ENCODE measurements at places on chromosomes 2 and 18.

- no peak for DNase-seq
These were observed 3.5 kb upstream of the IL1B start for GRCh38 chr2:112840068-112840445.

- DNase-seq = no peak
These were observed 807.3 kb downstream of the TSN start for GRCh38 chr2:122562775-122563174.

DNA sequence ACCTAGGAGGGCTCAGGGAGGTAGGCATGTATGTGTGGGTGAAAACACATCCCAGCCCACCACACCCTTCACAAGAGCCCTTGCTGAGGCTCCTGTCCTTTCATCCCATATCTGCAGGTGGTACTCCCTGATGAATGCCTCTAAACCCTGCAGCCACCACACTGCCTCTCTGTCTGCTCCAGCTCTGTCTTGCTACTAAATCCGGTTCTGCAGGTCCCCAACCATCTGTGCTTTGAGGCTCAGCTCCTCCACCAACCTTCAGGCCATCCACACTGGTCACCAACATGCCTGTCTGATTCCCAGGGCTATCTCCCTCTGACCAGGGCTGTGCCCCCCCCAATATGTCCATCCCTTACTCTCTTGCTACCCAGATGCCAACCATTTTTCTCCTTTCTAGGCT lies 92.7 kb downstream of the BIN1 start:
- no peak for DNase-seq

DNA sequence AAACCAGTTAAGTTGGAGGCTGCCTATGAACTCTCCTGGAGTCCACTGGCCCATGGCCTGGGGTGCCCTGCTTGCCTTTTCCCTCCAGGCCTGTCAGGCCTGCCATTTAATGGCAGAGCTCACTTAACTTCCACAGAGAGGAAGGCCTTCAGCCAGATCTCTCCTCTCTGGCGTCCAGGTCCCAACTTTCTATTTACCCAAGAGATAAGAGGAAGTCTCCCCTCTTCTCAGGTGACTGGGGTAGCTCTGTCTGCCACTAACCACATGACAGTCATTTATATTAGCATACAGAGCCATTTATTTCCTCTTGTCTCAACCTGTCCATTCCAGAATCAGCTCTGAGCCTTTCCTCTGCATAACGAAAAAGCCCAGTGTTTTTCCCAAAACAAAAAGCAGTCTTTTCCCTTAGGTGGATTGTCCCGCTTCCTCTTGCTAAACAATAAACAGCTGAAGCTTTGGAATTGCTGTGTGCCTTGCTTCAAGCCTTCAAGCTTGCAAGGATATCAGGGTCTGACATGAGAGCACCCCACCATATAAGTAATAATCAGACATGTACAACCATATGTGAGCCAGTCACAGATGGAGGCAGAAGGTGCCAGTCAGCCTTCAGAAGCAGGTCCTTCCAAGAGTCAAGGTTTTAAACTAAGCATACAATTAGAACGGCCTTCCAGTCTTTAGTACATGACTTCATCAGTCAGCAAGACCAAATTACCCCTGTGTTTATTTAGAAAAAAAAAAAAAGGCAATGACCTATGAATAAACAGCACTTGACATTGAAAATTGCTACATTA lies 71.2 kb upstream of the STPG4 start:
- no peak for DNase-seq

- no peak for DNase-seq
These were observed 209.2 kb downstream of the MYCN start for GRCh38 chr2:16149349-16150243.

- DNase-seq = no peak
These were observed 326.4 kb downstream of the DYSF start for GRCh38 chr2:71779774-71780105.

DNA sequence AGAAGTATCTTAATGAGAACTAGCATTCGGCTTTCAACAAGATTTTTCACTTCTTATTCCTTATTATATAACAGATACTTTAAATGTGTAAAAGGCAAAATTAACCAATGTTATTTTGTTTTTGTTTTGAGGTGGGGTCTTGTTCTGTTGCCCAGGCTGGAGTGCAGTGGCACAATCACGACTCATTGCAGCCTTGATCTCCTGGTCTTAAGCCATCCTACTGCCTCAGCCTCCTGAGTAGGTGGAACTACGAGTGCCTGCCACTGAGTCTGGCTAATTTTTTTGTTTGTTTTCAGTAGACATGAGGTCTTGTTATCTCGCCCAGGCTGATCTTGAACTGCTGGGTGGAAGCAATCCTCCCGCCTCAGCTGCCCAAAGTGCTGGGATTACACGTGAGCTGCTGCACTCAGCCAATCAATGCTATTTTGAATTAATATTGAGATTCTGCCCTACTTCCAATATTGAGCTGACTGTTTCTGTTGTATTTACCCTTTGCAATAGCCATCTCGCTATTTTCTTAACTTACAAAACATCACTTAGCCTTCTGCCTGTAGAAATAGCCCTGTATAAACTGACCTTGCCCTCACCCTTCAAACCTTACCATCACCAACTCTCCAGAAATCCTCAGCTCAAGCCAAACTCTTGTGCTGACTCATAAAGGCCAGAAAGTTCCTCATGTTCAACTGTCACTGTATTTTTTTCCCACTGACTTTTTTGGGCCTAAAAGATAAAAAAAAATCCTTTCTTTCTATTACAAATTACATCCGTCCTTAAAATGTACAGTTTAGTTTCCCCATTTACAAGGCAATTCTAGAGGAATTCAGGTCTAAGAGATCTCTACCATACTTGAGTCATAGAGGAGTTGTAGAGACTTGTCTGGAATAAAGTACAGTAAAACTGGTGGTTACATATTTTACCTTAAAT lies 94.3 kb downstream of the OLA1 start:
- DNase-seq = no peak

GRCh38 chr18:61459896-61460648 lies 126.8 kb downstream of the CDH20 start:
- no peak for DNase-seq

- no peak for DNase-seq
These were observed 7.4 kb downstream of the NAB1 start for GRCh38 chr2:190656301-190656700.

- no peak for DNase-seq
These were observed 119.5 kb upstream of the ZFP36L2 start for GRCh38 chr2:43345872-43346271.

GRCh38 chr18:45167631-45168280 lies 447.5 kb upstream of the SLC14A2 start:
- no peak for DNase-seq

- no peak for DNase-seq
These were observed 123.4 kb upstream of the CTNNA2 start for GRCh38 chr2:79389481-79389880.

- DNase-seq = no peak
These were observed 984 bp upstream of the MSH2 start for GRCh38 chr2:47401789-47402554.

DNA sequence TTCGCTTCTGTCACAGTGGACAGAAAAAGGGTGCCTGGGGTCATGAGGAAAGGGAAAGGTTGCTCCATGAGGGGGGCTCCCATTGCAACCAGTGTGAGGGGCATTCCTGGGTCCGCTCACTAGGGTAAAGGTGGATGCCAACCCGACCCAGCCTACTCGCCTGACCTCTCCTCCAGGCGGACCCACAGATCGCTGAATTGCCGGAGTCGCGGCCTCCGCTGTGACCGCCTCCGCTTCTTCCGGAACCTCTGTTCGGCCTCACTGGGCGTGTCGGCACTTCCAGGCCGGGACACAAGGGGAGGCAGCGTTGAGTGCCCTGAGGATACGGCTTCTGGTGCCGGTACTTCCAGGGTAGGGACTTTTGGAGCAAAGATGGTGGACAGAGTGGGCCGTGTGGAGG lies 57.1 kb downstream of the TRABD2A start:
- DNase-seq = no peak

- no peak for DNase-seq
These were observed 128.5 kb downstream of the KCNE4 start for GRCh38 chr2:223180463-223180862.

DNA sequence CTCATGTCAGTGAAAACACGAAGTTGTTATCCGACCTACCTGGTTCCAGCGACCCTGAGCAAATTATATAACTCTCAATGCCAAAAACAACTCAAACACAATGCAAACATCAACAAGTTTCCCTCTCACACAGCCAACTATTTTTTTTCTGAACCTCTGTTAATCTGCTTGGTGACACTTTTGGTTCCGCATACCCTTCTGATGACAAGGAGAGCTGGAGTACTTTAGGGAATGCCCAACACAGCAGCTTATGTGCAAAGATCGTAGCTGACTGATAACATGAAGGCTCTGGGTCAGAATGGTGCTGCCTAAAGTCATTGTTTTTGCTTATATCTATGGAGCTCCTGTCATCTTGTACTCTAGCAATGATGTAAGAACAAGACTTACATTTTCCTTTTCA lies 72.7 kb upstream of the CCDC68 start:
- DNase-seq = no peak

- no peak for DNase-seq
These were observed 335.9 kb downstream of the CYP26B1 start for GRCh38 chr2:71811726-71812125.

- no peak for DNase-seq
These were observed 5.9 kb downstream of the FAM171B start for GRCh38 chr2:186699742-186700141.

GRCh38 chr2:8551622-8552074 lies 130.2 kb upstream of the ID2 start:
- no peak for DNase-seq

- DNase-seq = no peak
These were observed 941.9 kb downstream of the SLC4A3 start for GRCh38 chr2:220569112-220569897.

- no peak for DNase-seq
These were observed 194.6 kb downstream of the CYRIA start for GRCh38 chr2:16470936-16471490.

GRCh38 chr2:42793334-42794270 lies 1.2 kb upstream of the HAAO start:
- no peak for DNase-seq

- DNase-seq = no peak
These were observed 98.6 kb downstream of the RAB3GAP1 start for GRCh38 chr2:135150725-135151124.

DNA sequence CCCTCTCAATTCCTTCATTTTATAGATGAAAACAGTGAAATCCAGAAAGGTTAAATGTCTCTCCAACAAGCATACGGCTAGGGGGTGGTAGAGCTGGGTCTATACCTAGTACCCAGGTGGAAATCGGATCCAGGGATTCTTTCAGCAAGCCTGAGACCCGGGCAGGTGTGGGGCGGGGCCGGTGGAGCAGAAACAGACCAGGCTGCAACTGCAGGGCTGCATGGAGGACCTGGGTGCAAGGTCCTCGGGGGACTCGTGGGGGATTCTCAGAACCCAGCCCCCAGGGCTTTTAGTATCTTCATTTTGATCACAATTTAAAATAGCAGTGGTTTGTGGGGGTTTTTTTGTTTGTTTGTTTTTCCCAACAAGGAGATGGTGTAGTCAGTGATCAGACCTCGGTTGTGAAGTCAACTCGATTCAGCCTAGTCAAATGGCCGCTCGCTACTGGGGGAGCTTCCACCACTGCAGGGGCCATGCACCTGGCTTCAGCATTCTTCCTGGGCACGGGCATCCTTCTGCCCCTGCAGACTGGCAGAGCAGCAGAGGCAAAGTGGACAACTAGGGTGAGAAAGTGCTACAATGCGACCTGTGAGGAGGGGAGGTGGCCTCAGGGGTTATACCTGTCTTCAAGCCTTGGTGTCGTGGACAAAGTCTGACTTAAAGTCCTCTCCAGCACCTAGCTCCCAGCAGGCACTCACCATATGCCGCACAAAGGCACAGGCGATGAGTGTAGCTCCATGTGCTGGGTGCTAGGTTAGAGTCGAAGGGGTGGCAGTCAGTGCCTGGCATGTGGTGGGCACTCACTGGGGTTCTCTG lies 46.3 kb downstream of the GORASP2 start:
- no peak for DNase-seq

DNA sequence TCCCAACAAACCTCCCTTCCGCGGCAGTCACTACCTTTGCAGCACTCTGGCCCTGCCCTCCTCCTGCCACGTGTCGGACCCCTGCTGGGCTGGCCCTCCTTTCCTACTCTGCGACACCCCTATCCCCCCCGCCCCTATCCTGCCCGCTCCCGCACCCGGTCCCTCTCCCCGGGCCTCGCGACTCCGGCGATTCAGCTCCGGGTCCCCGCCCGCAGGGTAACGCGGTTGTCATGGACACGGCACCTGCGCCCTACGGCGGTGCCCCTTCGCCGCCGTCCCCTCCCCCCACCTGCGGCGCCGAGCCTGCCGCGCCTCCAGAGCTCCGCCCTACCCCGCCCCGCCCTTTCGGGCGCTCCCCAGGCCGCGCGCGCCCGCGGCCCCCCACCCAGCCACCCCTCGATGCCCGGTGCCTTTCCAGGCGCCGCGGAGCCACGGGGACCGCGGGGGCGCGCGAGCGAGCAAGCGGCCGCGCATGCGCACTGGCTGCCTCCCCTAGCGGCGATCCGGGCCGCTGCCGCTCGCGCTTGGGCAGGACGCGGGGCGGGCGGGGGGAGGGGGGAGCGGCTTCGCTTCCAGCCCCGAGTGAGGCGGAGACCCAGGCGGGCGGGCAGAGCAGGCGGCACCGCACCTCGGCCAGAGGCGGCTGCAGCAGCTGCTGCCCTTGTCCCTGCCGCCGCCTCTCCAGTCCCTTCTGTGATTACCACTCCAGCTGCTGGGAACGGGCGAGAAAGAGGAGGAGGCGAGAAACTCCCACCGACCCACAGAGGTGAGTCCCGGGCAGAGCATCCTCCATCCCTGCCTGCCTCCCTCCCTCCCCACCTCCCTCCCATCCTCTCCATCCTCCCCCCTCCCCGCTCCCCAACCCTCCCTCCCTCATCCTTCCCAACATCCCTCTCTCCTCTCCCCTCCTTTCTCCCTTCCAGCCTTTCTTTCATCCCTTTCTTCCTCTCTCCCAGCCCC lies at the start of gene CTNNA2:
Gene CTNNA2, plus strand, starts transcription at position 610 of the 960 bp plus-strand sequence.
- no peak for DNase-seq

DNA sequence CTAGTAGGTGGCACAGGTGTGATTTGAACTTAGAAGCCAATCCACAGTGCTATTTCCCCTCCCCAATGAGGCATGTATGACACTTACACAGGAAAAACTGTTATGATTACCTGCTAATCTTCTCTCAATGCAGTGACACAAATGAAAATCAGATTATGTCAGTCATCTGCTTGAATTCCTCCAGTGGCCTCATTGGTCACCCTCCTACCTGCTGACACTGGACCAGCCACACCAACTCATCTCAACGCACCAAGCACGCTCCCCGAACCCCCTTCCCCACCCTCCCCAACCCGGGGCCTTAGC lies 82.2 kb upstream of the SEC11C start:
- no peak for DNase-seq

- DNase-seq = no peak
These were observed 299.1 kb downstream of the PAX3 start for GRCh38 chr2:221999717-222000116.

- DNase-seq = no peak
These were observed 26.2 kb upstream of the KDM3A start for GRCh38 chr2:86414996-86415395.

GRCh38 chr2:10226038-10226724 lies 76.5 kb upstream of the HPCAL1 start:
- DNase-seq = no peak

- DNase-seq = no peak
These were observed 137.1 kb upstream of the RMP24 start for GRCh38 chr18:35835366-35835765.

GRCh38 chr2:125456693-125457363 lies 1199.1 kb upstream of the GYPC start:
- DNase-seq = no peak

Measured in stimulated activated CD8-positive, alpha-beta memory T cell treated with anti-CD3 and anti-CD28 coated beads, Interleukin-15, amount 100 ng/mL, for 24 hours (primary cell).